Nucleus accumbens (tissue), 56 donors: ENCODE measurements at places on chromosomes 3 and 15.

- no peak for DNase-seq
Observed at GRCh38 chr15:89817701-89818280, 3.1 kb upstream of the ANPEP start.

DNA sequence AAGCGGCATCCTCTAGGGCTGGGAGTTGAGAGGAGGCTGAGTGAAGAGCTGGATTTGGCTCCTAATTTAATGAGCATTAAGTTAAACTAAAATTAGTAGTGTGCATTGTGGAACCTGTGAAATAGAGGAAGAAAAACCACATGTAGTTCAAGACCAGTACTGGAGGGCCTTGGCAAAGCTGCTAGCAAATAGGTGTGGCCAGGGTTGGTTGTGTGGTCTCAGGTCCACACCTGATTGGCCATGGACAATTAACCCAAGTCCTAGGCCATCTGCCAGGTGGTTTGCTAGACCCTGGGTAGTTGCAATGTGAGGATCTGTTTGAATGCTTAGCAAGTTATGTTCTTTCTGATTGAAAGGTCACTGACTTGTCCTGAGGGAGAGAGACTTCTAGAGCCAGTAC is 275.5 kb downstream of the PDCD6IP start:
- DNase-seq, result no peak

GRCh38 chr3:54999159-54999558 is 71.3 kb upstream of the LRTM1 start:
- no peak for DNase-seq

- DNase-seq, result no peak
Observed at GRCh38 chr3:178525251-178525650, 11.0 kb upstream of the KCNMB2 start.

DNA sequence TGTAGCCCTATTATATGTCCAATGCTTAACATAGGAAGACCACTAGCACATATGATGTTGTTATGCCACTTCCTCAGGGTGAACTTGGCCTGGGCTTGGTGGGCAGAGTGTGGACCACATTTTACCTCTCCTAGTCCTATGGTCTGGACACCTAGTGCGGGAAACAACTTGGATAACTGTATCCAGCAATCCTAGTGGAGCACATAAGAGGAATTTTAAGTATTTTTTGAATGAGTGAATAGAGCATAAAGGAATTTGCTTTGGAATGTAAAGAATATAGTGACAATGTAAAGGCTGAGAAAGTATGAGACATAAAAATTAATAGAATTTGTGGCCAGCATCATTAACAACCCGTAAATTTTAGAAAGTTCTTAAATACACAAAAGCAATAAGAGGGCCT is 528.9 kb downstream of the IGSF11 start:
- no peak for DNase-seq

- no peak for DNase-seq
Observed at GRCh38 chr3:148612278-148612677, 85.4 kb upstream of the AGTR1 start.

DNA sequence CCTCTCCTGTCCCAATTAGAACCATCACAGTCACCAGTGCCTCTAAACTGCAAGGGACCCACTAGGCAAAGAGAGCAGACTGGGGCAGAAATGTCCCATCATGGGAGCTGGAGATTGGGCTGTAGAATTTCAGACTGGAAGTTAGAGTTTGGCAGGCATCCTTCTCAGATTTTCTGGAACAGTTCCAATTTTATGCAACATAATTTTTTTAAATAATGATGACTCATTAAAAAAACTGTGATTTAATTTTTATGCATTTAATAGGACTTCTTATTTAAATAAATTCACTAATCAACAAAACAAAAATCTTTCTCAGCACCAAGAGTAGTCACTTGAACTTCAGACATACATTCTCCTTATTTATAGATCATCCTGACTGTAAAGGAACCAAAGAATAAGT is 84.6 kb upstream of the SLC7A14 start:
- no peak for DNase-seq

GRCh38 chr15:95840004-95840403 is 490.5 kb upstream of the NR2F2 start:
- DNase-seq, result no peak

DNA sequence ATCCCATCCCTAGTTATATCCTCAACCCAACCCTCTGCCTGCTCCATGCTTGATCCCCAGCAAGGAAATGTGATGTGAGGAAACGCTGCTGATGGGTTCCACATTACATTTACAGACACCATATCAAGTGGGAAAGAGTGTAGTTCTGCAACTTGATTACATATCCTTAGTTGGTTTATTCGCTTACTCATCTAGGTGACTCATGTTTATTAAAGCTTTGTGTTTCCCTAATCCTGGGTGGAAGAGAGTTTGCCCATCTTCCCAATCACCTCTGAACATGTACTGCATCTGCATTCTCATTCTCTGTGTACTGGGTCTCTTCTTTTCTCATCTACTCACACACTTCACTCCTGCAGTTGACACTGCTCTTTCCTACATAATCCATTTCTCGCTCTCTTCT is 91.7 kb upstream of the PDZRN3 start:
- DNase-seq, result no peak

DNA sequence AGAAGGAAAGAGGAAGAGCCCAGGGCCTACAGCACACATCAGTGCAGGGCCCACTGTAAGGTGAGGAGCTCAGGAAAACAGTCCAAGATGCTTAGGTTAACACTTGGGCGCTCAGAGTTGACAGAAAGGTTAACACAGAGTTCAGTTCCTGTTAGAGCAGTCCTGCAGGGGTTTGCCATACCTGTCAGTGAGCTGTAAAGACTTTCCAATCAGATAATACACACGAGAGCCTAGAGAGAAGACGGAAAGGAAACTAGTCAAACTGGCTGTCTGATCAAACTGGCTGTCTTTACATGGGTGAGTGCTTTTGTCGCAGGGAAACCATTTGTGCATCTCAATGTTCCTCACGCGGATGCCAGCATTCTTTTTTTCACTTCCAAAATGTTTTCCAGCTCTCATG is 61.4 kb upstream of the ARHGEF26 start:
- DNase-seq, result no peak

DNA sequence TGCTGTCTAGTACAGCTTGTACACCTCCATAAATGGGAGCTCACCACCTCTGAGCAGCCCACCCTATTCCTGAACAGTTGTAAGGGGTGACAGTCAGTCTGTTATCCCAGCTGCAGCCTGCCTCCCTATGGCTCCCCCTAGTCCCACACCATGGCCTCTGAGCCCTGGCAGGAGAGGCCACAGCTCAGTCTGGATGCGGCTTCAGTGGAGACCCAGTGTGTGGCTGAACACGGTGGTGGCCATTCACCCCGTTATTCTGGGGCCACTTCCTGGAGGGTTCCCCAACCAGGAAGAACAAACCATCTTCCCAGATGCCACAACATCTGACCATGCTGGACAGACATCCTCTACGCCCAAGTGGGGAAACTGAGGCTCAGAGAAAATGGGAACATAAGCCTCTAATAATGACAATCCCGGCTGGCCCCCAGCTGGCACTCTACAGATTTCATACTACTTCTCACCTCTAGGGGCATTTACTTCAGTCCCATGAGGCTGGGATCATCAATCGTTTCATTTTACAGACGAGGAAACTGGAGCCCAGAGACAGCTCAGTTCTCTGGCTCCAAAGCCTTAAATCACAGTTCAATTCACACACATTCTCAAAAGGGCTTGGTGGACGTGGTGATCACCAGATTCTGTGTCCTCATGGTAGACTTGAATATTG is 9.2 kb upstream of the GRIP2 start:
- no peak for DNase-seq

DNA sequence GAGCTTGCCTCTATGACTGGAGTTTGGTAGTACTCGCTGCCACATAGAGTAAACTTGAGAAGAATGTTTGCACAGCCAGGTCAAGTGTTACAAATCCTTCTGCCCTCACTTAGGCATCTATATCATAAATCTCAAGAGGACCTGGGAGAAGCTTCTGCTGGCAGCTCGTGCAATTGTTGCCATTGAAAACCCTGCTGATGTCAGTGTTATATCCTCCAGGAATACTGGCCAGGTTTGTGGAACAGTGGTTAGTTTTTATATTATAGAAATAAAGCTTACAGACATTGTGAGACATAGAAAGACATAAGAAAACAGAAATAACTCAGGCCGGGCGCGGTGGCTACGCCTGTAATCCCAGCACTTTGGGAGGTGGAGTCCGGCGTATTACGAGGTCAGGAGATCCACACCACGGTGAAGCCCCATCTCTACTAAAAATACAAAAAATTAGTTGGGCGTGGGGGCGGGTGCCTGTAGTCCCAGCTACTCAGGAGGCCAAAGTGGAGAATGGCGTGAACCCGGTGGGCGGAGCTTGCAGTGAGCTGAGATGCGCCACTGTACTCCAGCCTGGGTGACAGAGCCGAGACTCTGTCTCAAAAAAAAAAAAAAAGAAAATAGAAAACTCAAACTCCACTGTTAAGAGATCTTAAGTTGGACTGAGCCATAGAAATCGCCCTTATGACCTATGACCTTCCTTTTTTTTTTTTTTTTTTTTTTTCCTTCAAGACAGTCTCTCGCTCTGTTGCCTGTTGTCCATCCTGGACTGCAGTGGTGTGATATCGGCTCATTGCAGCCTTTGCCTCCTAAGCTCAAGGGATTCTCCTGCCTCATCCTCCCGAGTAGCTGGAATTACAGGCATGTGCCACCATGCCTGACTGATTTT is 2.2 kb downstream of the RPSA start:
- no peak for DNase-seq

DNA sequence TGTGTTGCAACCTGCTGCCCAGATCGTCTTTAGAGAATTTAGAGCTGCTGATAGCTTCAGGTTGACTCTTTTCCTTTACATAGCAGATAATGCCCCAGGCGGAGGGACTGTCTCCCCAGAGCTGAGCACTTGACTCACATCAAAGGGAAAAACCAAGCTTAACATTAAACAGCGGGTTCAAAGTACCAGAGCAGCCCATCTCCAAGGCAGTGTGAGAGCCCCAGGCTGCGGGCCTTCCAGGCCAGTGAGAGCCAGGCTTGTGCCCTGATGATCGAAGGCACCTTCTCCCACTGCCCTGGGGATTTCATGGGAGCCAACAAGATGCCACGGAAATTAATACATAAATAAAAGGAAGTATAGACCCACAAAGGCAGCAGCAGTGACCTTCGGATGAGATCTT is 275.6 kb downstream of the XXYLT1 start:
- DNase-seq, result no peak

DNA sequence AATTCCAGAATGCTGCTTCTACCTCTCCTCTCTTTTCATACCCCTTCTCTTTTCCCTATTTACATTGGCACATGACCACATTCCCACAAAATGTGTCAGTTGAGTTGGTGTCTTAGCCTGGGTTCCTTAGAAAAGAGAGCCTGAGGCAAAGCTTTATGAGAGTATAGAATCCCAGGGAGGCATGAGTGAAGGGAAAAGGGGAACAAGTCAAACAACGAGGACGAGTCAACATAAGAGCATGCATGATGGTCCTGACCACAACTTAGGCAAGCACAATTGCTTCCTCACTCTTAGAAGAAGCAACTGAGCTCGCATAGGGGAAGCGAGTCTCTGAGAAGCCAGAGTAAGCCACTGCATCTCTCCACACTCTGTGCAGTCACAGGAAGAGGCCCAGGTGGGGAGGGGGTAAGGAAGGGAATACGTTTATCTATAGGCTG is 15.4 kb upstream of the ZNF774 start:
- no peak for DNase-seq

GRCh38 chr3:62134061-62134496 is 239.3 kb downstream of the FEZF2 start:
- no peak for DNase-seq

GRCh38 chr3:128492671-128493569 is at the start of gene GATA2:
Gene GATA2 (minus strand): TSS chr3:128493201. CDS start chr3:128487031, 6,170 bp downstream.
- no peak for DNase-seq

DNA sequence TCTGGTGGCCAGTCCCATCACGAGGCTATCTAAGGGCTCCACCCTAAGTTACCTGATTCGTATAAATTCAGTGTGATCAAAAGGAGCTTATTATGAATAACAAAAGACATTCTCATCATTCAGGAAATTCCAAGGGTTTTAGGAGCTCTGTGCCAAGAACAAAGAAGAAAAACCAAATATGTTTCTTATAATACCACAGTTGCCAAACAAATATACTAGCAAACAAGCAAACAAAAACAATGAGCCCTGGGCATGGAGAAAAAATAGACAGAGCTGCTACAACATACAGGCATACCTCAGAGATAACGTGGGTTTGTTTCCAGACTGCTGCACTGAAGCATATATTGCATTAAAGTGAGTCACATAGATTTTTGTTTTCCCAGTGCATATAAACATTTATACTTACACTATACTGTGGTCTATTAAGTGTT is 20.2 kb upstream of the CFAP161 start:
- no peak for DNase-seq

- DNase-seq, result no peak
Observed at GRCh38 chr3:2921903-2922302, 188.3 kb downstream of the IL5RA start.

DNA sequence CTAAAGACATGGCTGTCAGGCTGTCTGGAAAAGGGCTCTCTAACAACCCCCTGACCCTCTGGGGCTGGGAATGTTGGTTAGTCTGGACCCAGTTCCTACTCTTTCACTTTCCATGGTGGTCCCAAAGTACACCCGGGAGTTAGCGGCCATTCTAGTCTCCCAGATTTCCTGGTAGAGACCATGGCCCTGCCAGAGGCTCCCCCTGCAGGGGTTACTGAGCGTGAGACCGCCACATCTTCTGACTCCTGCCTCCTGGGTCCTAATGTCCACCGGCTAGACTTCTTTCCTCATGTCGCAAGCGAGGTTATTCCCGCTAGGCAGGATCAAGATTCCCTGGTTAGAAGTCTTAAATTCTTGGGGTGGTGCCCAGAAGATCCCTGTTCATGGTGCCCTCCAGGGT is 540.0 kb upstream of the ROBO1 start:
- no peak for DNase-seq

GRCh38 chr3:60577601-60578000 is 673.7 kb downstream of the FHIT start:
- DNase-seq, result no peak

GRCh38 chr15:68821841-68822381 is 1.2 kb upstream of the ANP32A start:
- DNase-seq, result no peak

- DNase-seq, result no peak
Observed at GRCh38 chr15:25655207-25655948, 207.7 kb downstream of the ATP10A start.

DNA sequence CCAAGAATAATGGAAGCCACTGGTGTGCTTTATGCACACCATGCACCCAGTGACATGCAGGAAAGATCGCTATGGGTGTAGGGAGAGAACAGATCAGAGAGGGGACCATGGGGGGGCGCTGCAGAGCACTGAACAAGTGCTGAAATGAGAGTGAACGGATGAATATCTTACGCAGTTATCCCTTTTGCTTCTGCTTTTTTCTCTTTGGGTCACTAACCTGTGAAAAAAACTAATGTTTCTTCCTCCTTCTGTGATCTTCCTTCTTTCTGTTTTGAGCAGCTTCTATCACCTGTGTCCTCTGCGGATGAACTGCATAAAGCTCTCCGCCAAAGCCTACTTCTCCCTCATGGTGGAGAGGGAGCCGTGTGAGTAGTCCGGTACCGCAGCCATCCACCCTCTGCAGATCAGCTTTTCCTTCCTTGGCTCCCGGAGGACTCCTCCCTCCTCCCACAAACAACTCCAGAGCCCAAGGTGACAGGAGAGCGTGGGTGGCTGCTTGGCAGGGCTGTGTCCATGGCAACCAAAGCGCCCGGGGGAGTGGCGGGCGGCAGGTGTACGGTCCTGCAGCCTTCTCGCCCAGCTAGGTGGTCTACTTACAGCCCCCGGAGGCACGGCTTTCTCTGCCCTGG is 106.2 kb downstream of the DGKG start:
- no peak for DNase-seq

- DNase-seq, result no peak
Observed at GRCh38 chr3:72065236-72065635, 280.3 kb upstream of the PROK2 start.
